ENCODE measurements at places on chromosomes 2 and 18.
A peak's percentile ranks its signal among the peaks of the same experiment; 100 is the strongest.

GRCh38 chr2:233288663-233289062 lies 19.0 kb upstream of the SAG start:
- H3K27ac ChIP-seq = no peak overlapping the region
- no peak for DNase-seq
- H3K4me1 ChIP-seq = peaks cover 2% of the 10 kb centered on the region
- no peaks in the 10 kb centered on the region for H3K27me3 ChIP-seq
- H3K4me3 ChIP-seq = no peak overlapping the region
- H3K36me3 ChIP-seq = peaks cover 43% of the 10 kb centered on the region

- H3K36me3 ChIP-seq = no peaks in the 10 kb centered on the region
- H3K4me3 ChIP-seq = peak overlapping the region; percentile 73
- no peak for DNase-seq
Measured at GRCh38 chr2:20223407-20224163, 1.3 kb downstream of the SDC1 start.

DNA sequence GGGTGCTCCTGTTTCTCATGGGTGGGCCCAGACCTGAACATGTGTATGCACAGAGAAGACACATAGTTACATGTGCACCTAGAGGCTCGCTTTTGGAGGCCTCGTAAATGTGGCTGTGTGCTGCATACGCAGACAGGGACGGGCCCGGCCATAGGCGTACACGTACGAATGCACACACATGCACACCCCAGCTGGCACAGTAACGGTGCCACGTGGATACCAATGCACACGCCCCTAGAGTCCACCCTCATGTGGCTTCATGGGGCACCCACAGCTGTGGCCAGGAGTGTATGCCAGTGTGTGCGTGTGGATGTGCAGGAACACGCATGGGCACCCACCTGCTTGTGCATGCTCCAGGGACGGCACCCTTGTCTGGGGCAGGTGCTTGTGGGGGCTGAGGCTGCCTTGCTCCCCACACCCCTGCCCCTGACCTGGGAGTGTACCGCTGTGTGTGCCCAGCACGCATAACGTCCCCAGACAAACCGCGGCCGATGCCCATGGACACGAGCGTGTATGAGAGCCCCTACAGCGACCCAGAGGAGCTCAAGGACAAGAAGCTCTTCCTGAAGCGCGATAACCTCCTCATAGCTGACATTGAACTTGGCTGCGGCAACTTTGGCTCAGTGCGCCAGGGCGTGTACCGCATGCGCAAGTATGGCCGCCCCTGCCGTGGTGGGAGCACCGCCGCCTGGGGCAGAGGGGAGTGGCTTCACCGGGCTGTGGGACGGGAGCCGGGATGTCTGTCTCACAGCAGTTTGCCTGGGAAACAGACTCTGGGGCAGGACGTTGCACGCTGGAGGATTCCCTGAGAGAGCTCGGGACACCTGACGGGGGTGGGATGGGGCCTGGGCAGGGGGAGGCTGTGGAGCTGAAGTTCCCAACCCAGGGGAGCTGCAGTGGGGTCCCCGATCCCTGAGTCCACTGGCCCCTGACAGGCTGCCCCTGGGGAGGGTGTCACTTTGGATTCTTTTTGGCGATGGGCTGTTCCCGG lies 21.0 kb downstream of the ZAP70 start:
- no peaks in the 10 kb centered on the region for H3K4me1 ChIP-seq
- peaks cover 2% of the 10 kb centered on the region for H3K36me3 ChIP-seq
- H3K27me3 ChIP-seq = no peaks in the 10 kb centered on the region

DNA sequence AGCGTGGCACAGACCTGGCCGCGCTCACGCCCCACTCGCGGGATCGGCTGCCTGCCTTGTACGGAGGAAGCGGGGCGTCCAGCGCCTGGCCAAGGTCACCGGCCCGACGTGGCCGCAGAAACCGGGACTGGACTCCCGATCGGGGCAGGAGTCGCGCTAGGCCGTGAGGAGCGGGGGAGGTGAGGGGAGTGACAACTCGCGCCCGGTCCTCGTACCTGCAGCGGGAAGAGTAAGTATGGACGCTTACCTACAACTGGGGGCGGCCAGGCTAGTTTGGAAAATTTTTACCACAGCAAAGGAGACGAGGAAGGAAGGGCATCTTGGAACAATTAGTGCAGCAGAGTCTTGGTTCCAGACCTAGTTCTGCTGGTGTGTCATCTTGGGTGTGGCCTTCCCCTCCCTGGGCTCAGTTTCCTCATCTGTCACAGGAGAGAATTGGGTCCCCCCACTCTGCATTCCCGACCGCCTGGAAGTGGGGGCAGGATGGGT lies 693 bp downstream of the UBE2F start:
- H3K4me3 ChIP-seq = peak overlapping the region; percentile 82
- H3K36me3 ChIP-seq = no peaks in the 10 kb centered on the region
- no peaks in the 10 kb centered on the region for H3K27me3 ChIP-seq
- H3K27ac ChIP-seq = peak overlapping the region; percentile 36
- H3K4me1 ChIP-seq = peaks cover 25% of the 10 kb centered on the region

DNA sequence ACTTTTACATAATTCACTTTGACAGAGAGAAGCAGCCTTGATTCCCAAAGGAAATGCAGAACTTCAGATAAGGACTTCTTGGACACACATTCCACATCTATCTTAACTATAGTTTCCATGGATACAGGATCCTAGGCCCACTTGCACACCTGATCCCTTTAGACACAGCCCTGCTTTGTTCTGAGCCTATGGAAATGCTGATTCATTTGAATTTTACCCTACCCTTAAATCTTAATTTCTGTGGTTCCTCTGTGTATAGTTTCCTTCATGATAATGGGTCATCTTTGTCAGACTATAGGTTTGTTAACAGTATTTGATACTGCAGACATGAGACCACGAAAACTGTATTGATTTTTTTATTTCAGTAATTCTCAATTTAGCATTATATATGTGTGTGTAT lies 77.4 kb downstream of the ACTR3 start:
- H3K36me3 ChIP-seq = no peaks in the 10 kb centered on the region
- peaks cover 14% of the 10 kb centered on the region for H3K4me1 ChIP-seq
- no peak for DNase-seq
- H3K4me3 ChIP-seq = no peak overlapping the region
- no peaks in the 10 kb centered on the region for H3K27me3 ChIP-seq
- peak overlapping the region; percentile 40 for H3K27ac ChIP-seq
